ENCODE measurements at places on chromosomes 6 and 20.

DNA sequence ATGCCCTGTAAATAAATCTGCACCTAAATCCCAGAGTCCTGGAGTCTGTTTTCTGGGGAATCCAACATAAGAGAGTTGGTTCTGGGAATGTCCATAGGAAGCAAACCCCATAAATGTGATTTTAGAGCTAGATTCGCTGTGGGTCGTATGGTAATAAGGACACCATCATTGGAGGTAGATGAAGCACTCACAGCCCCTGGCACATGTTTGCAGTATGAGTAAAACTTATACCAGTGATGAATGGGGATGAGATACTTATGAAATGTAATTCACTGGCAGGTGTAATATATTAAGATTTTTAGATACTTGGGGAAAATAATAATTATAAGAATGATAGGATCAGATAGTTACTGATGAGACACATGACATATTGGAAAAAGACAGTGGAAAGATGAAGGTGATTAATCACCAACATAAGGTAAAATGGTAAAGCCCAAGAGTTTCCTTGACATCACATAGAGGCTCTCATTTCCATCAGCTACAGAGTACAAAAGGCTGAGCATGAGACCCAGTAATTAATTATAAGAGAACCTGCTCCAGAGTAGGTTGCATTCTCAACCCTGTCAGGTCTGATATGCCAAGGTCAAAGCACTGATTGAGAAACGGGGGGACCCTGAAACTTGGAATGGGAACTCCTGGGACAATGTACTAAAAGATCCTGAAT is 44.7 kb upstream of the THEMIS start:
- no peak for DNase-seq

GRCh38 chr6:140677781-140678528 is 1303.5 kb upstream of the CITED2 start:
- no peak for DNase-seq

- no peak for DNase-seq
Observed at GRCh38 chr6:129645830-129646579, 64.0 kb downstream of the ARHGAP18 start.

DNA sequence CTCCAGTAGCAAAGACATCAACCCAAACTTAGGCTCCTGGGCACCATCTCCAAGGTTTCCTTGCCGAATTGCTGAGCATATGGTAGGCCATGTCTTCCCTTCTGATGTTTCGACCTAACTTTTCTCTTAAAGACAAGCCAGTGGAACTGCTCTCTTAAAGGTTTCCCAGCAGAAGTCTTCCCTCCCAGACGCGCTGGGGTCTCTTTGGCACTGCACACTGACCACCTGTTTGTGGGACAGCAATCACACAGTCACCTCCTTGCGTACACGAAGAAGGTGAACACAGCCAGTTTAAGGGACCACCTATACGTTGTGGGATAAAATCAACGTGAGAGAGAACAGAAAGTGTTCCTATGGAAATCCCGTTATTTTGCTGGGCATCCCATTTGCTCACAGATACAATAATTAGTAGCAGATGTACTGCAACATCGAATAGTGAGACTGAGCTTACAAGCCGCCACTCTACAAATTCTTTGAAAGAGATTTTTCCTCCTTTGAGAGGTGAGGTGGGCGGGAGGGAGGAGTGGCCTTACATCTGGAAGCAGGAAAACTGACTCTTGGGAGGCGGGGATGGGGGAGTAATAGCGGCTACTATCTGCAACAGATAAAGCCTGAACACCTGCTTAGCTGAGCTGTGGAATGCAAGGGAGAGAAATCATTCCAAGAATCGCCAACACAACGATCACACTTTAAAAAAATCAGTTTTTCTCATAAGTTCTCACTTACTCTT is 9.9 kb downstream of the GRIK2 start:
- no peak for DNase-seq

DNA sequence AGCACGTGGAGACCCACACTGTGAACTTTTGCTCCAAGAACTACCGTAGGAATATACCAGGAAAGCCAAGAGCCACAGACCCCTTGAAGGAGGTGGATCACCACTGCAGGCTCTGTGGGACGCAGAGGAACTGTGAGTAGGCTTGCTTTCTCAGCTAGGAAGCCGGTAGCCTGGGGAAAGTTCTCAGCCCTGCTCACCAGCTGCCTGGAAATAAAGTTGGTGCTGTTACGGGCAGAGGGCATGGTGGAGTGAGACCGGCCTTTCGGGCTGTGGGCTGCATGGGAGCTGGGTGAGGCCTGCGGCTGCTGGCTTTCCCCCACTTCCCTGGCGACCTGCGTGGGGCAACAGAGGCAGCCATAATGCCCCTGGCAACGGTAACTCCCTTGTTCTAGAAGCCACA is 373.0 kb upstream of the RUNX2 start:
- DNase-seq = no peak

DNA sequence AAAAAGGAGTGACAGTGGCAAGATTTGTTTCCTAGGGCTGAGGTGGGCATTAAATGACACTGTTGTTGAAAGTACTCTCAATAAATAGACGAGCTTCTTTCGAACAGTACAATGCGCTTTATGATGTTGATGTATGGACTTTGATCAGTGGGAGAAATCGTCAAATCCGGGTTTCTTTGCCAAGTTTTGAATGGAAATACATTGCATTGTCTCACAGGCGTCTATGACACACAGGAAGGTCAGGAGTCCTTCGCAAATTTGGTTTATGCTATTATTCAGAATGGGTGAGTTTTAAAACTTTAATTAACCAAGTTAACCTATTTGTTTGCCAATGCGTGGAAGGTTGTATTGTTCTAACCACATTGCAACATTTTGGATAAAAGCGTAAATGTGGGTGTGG is 547.3 kb upstream of the SLC35B3 start:
- no peak for DNase-seq

- peak; percentile 83 for DNase-seq
Observed at GRCh38 chr6:146968041-146968760, 236.0 kb upstream of the STXBP5 start.

GRCh38 chr6:20812776-20813175 is 278.5 kb downstream of the CDKAL1 start:
- no peak for DNase-seq

DNA sequence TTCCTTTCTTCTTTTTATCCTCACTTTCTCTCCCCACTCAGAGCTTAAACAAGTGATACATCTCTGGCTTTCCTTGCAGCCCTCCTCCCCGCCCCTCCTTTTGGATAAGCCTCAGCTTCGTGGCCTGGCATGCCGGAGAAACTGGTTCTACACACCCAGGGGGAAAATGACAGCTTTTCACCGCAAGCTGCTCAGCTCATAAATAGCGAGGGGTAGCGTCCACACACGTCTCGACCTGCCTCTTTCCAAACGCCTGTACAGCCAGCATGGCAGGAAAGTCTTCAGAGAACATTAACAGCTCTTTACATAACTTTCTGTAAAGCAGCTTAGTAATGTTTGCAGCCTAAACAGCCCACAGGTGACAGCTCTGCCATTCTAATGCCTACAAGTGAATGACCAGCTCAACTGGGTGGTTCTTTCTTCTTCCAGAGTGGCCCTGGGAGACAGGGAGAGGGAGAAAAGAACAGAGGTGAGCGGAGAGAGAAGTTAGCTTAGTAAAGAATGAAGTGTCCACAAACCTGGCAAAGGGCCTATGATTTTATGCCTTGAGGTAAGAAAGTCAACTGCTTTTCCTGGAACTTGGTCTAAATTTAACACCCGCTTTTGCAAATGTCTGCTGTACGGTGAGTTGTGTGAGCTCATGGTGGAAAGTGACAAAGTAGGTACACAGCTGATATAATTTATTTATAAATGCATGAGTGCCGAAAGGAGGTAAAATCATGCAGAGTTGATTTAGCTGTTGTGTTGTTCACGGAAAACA is 251.5 kb downstream of the TFAP2A start:
- no peak for DNase-seq

DNA sequence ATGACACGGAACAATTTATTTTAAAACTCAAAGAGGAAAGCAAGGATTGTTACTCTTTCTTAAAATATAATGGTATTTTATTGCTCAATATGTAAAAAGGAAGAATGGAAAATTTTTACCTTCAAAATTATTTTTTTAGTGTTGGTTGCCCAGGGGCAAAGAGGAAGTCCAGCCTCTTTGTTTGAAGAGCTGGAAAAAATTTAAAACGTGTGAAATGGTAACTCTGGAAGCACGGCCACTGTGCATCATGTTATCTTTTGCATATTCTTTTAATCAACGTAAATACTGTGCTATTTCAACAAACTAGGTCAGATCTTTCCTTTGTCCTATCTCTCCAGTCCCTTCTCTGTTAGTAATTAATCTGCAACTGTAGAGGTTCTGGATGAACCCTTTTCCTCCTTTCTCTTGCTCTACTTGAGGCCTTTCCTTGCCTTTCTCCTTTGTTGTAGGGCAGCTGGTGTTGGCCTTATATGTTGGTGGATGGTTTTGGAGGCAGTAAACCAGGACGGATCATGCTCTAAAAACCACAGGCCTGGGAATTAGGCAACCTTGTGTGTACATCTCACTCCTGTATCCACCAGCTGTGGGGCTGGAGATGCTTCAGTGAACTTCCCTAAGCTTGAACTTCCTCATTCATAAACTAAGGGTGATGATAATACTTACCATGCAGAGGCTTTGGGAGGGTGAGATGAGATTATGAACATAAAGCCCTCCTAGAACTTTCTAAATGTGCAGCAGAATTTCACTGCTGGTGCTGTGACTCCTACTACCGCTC is 143.3 kb downstream of the PRL start:
- DNase-seq = no peak

- DNase-seq = no peak
Observed at GRCh38 chr20:24590178-24590982, 121.0 kb downstream of the SYNDIG1 start.

- no peak for DNase-seq
Observed at GRCh38 chr20:57909763-57910331, 200.0 kb upstream of the PMEPA1 start.

DNA sequence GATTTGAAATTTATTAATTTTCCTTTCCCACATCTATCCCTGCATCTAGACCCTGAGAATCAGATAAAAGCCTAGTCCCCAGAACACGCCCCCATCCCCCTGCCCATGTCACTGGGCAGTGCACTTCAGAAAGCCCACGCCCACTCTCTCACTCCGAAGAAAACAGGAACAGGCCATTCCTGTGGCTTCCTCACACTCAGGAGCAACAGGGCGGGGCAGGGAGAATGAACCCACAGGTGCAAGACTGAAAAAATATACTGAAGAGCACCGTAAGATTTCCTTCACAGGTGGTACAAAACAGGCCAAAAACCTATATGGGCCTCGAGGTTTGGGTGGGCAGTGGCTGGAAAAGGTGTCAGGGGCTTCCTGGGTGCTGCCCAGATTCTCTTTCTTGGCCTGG is 3.4 kb downstream of the OXT start:
- no peak for DNase-seq

DNA sequence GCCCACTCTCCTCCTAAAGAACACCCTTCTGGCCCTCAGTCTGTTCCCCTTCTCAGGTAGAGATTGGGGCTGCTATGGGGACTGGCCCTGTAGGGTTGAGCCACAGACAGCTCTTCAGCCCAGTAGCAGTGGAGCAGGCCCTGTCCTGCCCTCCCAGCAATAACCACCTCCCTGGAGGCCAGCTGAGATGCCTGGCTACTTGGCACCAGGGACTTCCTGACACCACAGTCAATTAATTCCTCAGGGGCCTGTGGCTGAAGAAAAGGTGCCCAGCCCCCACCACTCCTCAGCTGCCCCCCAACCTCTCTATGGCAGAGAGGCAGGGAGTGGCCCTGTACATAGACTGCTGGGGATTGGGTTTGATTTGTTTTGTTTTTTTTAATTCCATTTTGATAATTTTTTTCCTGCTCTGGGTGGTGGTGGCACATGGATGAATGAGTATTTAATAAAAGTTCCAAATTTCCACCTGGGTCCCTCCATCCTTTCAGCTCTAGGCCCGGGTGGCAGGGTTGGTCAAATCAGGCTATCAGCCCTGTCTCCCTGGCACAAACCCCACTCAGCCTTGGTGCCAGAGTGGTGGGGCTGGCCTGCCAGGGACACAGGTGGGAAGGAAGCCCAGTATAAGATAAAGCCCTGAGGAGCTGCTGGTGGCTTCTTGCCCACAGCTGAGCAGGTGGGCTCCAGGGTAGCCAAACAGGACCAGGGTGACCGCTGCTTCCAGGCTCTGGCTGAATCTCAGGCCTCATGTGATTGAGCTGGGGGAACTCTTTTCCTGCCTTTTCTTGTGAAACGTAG is 1.9 kb upstream of the DEF6 start:
- no peak for DNase-seq

- no peak for DNase-seq
Observed at GRCh38 chr6:74434171-74434570, 738.2 kb downstream of the CD109 start.

GRCh38 chr6:27020553-27020880 is 227.0 kb upstream of the PRSS16 start:
- no peak for DNase-seq

DNA sequence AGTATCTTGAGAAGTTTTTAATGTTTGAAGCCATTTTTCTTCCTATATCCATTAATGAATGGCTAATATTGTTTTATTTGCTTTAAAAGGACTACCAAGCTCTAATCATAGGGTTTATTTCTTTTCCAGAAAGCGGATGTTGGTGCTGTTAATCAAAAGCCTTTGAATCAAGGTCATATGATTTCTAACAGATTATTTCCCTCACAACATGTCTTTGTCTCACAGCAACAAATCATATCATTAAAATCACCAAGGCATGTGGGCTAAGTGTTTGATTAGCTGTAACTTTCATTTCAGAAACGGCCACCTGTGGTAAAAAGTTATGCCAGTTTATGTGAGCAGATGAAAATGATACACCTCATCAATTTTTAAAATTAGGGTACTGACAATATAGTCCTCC is 21.7 kb downstream of the TRAF3IP2 start:
- DNase-seq = no peak

- DNase-seq = no peak
Observed at GRCh38 chr6:3569816-3570215, 113.0 kb upstream of the SLC22A23 start.

GRCh38 chr6:14121936-14122344 is 4.4 kb downstream of the CD83 start:
- no peak for DNase-seq

- DNase-seq = peak; percentile 63
Observed at GRCh38 chr6:169619650-169620049, 82.2 kb downstream of the WDR27 start.

- no peak for DNase-seq
Observed at GRCh38 chr20:47305667-47306066, 50.8 kb downstream of the ZMYND8 start.

- no peak for DNase-seq
Observed at GRCh38 chr6:20771409-20771808, 237.2 kb downstream of the CDKAL1 start.

GRCh38 chr20:43842126-43843020 is 72.3 kb upstream of the TOX2 start:
- DNase-seq = no peak

DNA sequence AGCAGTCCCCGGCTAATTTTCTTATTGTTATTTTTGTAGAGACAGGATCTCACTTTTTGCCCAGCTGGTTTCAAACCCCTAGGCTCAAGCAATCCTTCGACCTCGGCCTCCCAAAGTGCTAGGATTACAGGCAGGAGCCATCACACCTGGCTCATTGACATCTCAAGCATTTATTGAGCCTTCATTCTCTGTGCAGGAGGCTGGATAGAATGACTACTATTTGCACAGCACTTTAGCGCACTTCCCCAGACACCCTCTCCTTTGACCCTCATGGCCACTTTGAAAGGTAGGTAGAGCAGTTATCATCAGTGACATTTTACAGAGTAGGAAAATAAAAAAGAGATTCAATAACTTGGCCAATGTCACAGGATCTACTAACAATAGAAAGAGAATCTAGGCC is 124.0 kb upstream of the STXBP5 start:
- no peak for DNase-seq
